ENCODE measurements at places on chromosomes 4 and X. TPM values are rescaled to one million over a fixed set of nuclear protein-coding genes. Genes with fewer than 3 reads are reported as not detected.

DNA sequence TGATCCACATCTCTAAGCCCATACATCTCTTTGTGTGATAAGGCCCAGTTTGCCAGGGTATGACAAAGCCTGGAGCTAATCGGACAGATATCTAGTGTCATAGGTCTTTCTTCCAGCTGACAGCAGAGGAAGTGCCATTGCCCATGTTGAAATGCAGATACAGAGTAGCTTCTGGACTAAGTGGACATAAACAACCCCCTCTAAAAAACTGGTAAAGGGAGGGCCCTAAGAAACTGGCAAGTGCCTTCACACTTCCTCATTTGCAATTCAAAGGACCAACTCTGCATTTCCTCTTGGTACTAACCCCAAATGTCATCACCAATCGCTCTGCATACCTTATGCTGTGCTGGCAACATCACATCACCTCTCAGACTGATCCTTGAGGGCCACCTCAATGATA, 20.8 kb downstream of the ARHGEF6 start:
- no peak for DNase-seq

GRCh38 chrX:138128027-138128671, 562.2 kb downstream of the ZIC3 start:
- DNase-seq = peak; percentile 26

DNA sequence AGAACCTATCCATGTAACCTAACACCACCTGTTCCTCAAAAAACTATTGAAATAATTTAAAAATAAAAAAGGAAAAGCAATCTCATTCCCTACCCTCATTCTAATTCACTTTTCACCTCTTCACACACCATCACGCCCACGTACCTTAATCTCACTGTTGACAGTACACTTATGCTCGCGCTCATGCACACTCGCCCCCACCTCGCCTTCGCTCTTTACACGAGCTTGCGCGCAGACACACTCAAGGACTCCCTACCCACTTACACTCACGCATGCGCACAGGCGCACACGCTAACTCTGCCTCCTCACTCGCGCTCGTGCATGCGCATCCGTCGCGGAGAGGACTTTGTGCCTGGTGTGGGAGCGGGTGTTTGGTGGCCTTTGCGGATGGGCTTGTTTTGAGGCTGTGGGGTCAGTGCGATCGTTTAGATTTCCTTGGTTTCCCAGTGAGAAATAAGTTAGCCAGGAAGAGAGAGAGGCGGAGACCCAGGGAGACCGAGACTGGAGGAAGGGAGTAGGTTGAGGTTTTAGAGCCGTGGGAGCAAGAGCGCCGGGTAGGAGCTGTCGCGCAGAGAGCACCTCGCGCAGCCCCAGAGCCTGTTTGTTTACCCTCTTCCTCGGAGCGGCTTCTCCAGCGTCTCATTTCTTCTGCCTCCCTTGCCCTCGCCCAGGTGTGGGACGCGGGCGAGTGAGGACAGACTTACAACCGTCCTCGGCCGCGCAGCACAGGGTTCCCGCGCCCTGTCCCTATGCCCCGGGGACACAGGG, 8.1 kb upstream of the GSX2 start:
- peak; percentile 77 for DNase-seq

Gene ERCC6L
- polyA plus RNA-seq = 3.1 TPM

Gene GLOD5
- polyA plus RNA-seq = not detected

Gene ITIH6
- polyA plus RNA-seq = 0.55 TPM

DNA sequence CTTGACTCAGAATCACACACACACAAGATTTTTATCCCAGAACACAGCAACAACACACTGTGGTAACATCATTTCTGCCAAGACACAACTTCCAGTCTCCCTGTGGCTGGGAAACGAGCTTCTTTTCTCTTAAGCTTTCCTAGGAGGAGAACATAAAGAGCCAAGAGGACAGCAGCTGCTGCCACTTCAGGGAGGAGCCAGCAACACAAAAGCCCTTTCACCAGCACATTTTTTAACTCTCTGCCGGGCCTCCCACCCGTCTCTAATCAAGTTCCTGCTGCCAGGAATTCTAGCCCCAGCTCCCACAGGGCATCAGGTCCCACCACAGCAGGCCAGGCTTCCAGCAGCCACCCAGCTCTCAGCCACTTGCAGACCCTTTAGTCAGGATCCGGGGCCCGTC, 22.4 kb downstream of the FAT1 start:
- DNase-seq = peak; percentile 59

DNA sequence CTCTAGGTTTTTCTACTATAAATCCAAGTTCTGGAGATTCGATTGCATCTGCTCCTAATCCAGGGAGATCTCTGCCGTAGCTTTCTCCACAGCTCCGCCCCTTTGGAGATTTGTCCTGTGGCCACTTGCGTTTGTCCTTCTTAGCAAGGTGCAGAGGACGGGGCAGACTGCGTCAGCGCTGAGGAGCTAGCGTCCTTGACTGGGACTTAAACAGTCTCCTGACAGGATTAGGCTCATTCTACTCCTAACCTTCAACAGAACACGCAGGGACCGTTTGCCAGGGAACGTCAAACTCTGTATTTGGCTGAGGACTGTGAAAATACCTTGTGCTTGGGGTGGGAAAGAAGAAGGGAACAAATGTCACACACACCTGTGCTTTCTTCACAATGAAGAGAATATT, 38.6 kb downstream of the SORBS2 start:
- DNase-seq = no peak

GRCh38 chr4:26267087-26267486, 53.7 kb upstream of the RBPJ start:
- peak; percentile 94 for DNase-seq

- DNase-seq = no peak
Observed at GRCh38 chr4:172270397-172270796, 457.2 kb downstream of the GALNTL6 start.

Gene SAGE1
- polyA plus RNA-seq = not detected

GRCh38 chr4:47275595-47275994, 187.9 kb downstream of the COMMD8 start:
- no peak for DNase-seq

DNA sequence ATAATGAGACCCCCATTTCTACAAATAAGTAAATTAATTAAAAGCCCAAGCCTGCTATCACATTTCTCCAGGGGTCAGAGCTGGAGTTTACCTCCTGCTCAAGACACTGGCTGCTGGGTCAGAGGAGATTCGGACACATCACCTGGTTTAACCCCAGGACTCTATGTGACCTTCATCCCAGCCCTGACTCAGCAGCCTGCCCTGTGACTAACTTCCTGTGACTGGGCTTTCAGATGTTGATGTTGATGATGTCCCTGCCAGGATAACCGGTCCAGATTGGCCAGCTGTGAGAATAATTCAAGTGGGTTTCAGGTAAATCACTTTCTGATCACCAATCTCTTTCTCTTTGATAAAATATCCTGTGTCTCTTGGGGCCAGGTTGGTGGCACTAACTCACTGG, 102.4 kb upstream of the MAML3 start:
- no peak for DNase-seq

Gene TMPRSS11E
- not detected for polyA plus RNA-seq

Gene CXorf49B
- not detected for polyA plus RNA-seq

Gene TBX22
- polyA plus RNA-seq = not detected

Gene TCEAL1
- polyA plus RNA-seq = not detected

Gene NAP1L3
- 10.2 TPM for polyA plus RNA-seq

GRCh38 chr4:42398871-42399331, 1.6 kb downstream of the SHISA3 start:
- no peak for DNase-seq

GRCh38 chrX:38891641-38892413, 90.6 kb downstream of the MID1IP1 start:
- DNase-seq = no peak

Gene CFAP299
- polyA plus RNA-seq = 0.36 TPM

- no peak for DNase-seq
Observed at GRCh38 chr4:109214622-109215301, 87.7 kb downstream of the COL25A1 start.

Gene ZNF732
- 0.88 TPM for polyA plus RNA-seq

GRCh38 chr4:182310316-182310715, 67.1 kb downstream of the TENM3 start:
- DNase-seq = no peak

GRCh38 chr4:151905197-151905596, 144.4 kb upstream of the GATB start:
- no peak for DNase-seq

GRCh38 chr4:7910263-7910896, 29.3 kb downstream of the AFAP1 start:
- DNase-seq = no peak

DNA sequence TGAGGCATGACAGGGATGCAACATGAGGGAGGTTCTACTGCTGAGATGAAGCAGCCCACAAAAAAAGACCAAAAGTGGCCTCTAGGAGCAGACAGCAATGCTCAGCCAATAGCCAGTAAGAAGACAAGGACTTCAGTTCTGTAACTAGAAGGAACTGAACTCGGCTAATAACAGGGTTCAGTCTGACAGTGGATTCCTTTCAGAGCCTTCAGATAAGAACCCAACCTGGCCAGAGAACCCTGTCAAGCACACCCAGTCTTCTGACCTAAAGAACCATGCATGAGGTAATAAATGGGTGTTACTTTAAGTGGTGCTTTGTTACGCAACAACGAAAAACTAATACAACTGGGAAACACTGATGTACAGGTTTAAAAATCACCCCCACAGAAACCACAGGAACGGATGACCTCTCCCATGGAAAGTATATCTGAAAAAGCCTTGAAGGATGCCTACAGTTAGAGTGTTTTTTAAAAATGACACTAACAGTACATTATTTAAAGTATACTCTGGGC, 94.6 kb downstream of the PAPSS1 start:
- DNase-seq = no peak

GRCh38 chrX:153445106-153445855, 575 bp downstream of the TREX2 start:
- no peak for DNase-seq

DNA sequence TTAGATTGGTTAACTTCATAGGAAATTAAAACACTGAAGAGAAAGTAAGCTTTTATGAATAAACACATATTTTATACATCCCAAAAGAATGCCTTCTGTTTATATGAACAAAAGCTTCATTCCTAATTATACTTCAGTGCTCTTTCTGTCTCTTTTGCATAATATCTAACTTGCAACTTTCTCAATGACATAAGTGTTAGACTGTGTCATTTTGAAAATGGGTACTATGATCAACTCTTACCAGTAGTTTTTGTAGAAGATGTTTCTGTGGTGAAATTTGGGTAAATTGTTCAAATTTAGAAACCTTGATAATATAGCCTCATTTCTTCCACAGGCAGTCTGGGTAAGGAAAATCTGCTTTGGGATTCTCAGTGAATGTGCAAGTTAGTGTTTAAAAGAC, 991.4 kb downstream of the CCSER1 start:
- DNase-seq = no peak

DNA sequence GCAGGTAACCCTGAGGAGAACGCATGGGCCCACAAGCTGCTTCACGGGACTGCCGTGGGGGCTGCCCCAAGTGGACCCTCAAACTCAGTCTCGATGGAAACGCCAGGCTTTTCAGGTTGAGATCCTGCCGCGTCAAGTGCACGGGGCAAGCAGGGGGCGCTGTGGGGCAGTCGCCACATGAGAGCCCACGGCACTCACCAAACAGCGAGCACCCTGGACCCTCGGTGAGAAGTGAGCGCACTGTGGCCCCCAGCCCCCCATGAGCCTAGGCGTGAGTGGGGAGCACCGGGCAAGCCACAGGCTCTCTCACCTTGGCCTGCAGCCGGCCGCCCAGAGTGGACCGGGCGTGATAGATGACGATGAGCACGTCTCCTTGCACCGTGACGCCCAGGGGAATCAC, 50.9 kb upstream of the CPLX1 start:
- no peak for DNase-seq

DNA sequence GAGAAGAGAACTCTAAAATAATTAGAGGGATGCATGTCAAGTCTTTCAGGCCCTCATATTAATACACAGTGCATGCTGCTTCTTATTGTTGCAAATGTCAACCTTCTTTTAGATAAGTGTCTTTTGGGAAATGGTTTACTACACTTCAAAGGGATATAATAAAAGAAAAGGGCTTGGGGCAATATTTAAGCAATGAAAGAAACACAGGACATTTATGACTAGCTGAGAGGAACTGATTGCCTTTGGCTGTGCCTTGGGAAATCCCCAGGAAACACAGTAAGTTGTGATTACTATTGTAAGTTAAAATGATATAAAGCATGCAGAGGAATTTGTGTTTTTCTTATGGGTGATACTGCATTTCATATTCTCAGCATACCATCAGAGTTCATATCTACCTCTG, 1036.2 kb upstream of the GRID2 start:
- DNase-seq = no peak

Gene HSFX3
- 0.48 TPM for polyA plus RNA-seq

Gene SLITRK4
- polyA plus RNA-seq = 12.3 TPM

Gene FGB
- not detected for polyA plus RNA-seq

DNA sequence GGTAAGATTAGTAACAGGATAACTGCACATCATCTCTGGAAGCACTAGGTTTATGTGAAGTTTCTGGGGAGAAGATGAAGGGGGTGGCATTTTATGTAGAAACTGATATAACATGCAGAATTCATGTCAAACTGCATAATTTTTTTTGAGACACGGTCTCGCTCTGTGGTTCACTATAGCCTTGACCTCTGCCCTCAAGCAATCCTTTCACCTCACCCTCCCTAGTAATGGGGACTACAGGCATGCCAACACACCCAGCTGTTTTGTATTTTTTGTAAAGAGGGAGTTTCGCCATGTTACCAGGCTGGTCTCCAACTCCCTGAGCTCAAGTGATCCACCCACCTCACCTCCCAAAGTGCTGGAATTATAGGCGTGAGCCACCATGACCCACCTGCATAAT, 11.5 kb downstream of the ABRAXAS1 start:
- DNase-seq = no peak

GRCh38 chrX:74180716-74181115, 123.3 kb upstream of the ZCCHC13 start:
- DNase-seq = no peak

- no peak for DNase-seq
Observed at GRCh38 chr4:41406113-41406516, 131.8 kb upstream of the LIMCH1 start.

Gene ERAS
- not detected for polyA plus RNA-seq

DNA sequence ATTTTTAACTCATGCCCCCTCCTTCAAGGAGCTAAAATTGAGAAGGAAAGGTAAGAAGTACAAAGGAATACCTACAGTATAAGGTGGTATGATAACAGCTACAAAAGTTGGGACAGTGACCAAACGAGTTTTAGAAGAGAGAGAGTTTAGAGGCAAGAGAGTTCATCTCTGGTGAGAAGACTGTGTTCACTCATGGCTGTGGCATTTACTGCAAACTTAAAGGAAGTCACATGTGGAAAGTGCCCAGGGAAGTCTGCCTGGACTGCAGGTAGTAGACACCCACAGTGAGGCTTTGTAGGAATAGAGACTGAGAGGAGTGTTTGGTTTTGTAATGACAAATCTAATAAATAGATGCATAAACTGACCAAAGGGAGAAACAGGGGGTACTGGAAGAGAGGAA, 493.5 kb downstream of the IL15 start:
- DNase-seq = no peak

Gene GUCY2F
- not detected for polyA plus RNA-seq

Gene FHIP1A
- polyA plus RNA-seq = 6.2 TPM
